ENCODE measurements at places on chromosomes 13 and 19.

GRCh38 chr19:31054430-31054829 lies 294.8 kb downstream of the TSHZ3 start:
- DNase-seq, result peak; percentile 75

DNA sequence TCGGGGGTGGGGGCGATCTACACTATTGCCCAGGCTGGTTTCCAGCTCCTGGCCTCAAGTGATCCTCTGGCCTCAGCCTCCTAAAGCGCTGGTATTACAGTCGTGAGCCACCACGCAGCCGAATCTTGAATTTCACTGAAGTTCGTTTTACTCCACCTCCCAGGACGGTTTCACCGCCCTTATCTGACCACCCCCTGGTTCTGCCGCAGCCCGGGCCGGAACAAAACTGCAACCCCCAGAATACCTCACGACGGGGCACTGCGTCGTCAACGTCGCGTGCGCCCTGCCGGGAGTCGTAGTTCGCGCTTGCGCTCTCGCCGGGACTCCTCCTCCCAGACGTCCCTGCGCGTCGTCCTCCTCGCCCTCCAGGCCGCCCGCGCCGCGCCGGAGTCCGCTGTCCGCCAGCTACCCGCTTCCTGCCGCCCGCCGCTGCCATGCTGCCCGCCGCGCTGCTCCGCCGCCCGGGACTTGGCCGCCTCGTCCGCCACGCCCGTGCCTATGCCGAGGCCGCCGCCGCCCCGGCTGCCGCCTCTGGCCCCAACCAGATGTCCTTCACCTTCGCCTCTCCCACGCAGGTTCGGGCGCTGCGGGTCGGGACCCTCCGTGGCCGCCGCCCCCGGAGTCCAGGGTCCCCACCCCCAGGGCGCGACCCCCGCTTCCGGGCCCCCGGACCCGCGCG lies at the start of gene ATP5F1D:
Gene ATP5F1D (plus strand): TSS at position 335 of the 679 bp plus-strand sequence. CDS start 100 bp downstream, at position 435.
- peak; percentile 97 for DNase-seq

GRCh38 chr13:59409634-59410200 lies 754.0 kb downstream of the DIAPH3 start:
- DNase-seq, result no peak

DNA sequence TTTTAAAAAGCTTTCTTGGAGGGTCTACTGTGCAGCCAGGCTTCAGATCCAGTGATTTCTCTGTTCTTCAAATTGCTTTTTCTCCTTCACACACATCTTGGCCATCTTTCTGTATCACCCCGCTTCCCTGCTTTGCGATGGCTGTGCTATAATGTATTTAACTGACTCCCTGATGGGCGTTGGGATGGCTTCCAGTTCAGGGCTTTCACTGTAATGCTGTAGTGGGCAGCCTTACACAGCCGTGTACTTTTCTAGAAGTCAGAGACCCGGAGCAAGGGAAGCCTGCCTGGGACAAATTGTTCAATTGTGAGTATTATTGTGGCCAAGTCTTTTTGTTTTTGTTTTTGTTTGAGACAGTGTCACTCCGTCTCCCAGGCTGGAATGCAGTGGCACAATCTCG lies 19.4 kb upstream of the PAK4 start:
- DNase-seq, result no peak

GRCh38 chr13:97502181-97502580 lies 68.2 kb downstream of the RAP2A start:
- DNase-seq, result peak; percentile 62

DNA sequence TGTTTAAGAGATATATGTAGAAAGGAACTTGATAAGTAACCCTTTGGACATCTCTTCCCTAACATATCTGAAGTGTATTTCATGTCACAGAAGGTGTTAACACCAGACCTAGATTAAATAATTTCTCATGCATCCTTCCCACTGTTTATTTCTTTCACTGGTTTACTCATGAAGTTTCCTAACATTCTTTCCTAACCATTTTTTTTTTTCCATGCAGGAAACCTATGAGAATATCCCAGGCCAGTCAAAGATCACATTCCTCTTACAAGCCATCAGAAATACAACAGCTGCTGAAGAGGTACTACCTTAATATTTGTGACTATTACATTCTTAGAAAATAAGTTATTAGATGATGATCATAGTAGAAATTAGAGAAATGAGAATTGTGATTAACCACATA lies 28.8 kb downstream of the IPO5 start:
- peak; percentile 58 for DNase-seq
